ENCODE measurements at places on chromosomes 1 and 21. TPM values are rescaled to one million over a fixed set of nuclear protein-coding genes. Genes with fewer than 3 reads are reported as not detected.

GRCh38 chr1:219917851-219918466 is 10.4 kb downstream of the SLC30A10 start:
- no peak overlapping the region for H3K27ac ChIP-seq
- H3K36me3 ChIP-seq, result no peaks in the 10 kb centered on the region
- H3K4me1 ChIP-seq, result no peaks in the 10 kb centered on the region
- no peak for DNase-seq

DNA sequence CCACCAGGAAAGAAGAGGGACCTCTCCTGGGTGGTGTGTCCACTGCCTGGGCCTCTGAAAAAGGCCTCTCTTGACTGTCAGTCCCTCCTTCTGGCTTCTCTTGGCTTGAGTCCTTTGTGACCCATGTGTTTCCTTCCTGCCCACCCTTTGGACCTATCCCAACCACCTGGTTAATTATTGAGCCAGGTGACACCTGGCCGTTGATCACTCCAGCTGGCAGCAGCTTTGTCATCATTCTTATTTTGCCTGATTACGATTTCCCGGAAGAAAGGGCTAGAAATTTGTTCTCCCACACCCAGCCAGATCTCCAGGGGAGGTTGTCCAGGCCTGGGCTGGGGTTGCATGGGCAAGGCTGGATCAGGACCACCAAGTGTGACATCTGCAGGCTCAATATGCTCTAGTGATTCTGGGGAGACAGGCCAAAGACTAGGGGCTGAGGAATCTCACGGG is 24.8 kb downstream of the CSF1 start:
- DNase-seq, result no peak
- H3K4me1 ChIP-seq, result no peaks in the 10 kb centered on the region
- no peaks in the 10 kb centered on the region for H3K36me3 ChIP-seq
- no peaks in the 10 kb centered on the region for H3K27me3 ChIP-seq
- no peak overlapping the region for H3K4me3 ChIP-seq

- peaks cover 37% of the 10 kb centered on the region for H3K27me3 ChIP-seq
- no peak for DNase-seq
- H3K36me3 ChIP-seq, result no peaks in the 10 kb centered on the region
- H3K4me3 ChIP-seq, result no peak overlapping the region
These were observed 5.4 kb downstream of the PAX7 start for GRCh38 chr1:18635891-18636595.

- peak overlapping the region; percentile 93 for H3K4me3 ChIP-seq
- no peaks in the 10 kb centered on the region for H3K36me3 ChIP-seq
- peak overlapping the region; percentile 70 for H3K27ac ChIP-seq
These were observed 1.4 kb downstream of the MACF1 start for GRCh38 chr1:39205781-39206464.

The TSPAN1 gene
- not detected for total RNA-seq

The DTL gene
- total RNA-seq, result 4.7 TPM

The CA6 gene
- total RNA-seq, result not detected
